ENCODE measurements at places on chromosomes 11 and 22.
A peak's percentile ranks its signal among the peaks of the same experiment; 100 is the strongest.

DNA sequence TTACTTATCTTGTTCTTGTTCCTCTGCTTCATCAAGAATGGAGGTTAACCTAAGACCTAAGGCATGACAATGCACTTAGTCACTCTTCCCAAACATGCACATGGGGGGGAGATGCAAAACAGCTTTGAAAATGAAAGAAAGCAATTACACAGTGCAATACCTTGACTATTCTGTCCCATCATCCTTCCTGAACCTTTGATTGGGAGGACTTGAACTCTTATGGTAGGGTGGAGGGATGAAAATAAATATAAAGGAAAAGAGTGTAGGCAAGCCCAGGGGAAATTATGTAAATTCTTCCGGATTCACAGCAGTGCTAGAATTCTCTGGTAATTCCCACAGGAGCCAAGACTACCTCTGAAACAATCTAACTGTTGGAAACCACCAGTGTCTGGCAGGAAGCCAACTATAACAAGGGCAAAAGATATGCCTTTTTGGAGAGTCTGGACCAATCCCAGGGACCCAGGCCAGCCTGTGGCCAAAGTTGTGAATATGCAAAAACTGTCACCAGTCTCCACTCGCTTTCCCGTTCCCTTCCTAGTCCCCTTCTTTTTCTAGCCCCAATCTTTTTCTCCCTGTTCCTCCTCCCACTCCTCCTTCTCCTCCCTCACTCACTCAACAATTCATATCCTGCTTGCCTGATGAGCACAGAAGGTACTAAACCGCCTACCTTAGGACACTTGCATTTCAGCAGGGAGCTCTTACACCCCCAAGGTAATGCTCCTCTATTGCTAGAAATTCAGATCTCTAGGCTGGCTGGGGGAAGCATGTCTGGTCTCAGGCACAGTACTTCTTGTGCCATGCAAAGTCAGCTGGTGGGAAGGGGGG lies 2.5 kb upstream of the RCN1 start:
- DNase-seq, result peak; percentile 90

DNA sequence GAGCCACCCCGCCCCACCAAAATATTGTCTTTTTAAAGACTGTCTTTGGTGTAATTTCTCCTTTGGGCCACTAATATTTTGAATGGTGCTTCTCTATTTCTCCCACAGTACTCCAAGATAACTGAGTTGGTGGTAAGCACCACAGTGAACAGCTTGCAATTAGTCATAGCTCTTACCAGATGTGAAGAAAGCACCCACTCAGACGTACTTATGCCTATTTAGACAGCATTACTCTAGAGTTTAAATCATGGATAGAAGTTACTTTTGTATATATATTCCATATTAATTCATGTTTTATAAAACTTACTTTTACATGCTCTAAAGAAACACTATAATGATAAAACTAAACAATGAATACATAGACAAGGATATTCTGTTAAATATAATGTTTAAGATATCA lies 12.7 kb downstream of the ANO3 start:
- DNase-seq, result no peak

- no peak for DNase-seq
Measured at GRCh38 chr11:105834461-105834860, 187.6 kb downstream of the MSANTD4 start.

DNA sequence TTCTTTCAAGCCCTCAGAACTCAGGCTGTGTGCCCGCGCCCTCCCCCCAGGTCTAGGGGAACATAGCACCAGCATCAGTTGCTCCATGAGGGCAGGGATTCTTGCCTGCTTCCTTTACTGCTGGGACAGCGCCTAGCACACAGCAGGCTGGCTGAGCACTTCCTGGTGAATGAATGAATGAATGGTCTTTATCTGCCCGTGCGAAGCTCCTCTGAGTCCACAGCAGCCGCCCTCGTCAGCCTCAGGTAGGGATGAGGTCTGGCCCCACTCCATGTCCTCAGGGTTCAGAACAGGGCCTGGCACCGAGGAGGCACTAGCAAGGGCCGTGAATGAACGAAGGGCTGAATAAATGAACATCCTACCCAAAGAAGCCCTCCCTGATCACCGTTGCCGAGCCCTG lies 27.3 kb downstream of the ARRB1 start:
- no peak for DNase-seq

GRCh38 chr11:120352405-120352804 lies 16.2 kb downstream of the ARHGEF12 start:
- DNase-seq, result no peak

DNA sequence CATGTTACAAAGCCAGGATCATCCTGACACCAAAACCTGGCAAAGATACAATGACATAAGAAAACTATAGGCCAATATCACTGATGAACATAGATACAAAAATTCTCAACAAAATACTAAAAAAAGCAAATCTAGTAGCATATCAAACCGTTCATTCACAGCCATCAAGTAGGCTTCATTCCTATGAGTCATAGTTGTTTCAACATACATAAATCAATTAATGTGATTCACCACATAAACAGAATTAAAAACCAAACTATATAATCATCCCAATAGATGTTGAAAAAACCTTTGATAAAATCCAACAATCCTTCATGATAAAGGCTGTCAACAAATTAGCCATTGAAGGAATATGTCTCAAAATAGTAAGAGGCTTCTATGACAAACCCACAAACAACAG lies 1007.2 kb upstream of the RAG2 start:
- no peak for DNase-seq

- no peak for DNase-seq
Measured at GRCh38 chr11:45092404-45092785, 54.0 kb upstream of the PRDM11 start.

DNA sequence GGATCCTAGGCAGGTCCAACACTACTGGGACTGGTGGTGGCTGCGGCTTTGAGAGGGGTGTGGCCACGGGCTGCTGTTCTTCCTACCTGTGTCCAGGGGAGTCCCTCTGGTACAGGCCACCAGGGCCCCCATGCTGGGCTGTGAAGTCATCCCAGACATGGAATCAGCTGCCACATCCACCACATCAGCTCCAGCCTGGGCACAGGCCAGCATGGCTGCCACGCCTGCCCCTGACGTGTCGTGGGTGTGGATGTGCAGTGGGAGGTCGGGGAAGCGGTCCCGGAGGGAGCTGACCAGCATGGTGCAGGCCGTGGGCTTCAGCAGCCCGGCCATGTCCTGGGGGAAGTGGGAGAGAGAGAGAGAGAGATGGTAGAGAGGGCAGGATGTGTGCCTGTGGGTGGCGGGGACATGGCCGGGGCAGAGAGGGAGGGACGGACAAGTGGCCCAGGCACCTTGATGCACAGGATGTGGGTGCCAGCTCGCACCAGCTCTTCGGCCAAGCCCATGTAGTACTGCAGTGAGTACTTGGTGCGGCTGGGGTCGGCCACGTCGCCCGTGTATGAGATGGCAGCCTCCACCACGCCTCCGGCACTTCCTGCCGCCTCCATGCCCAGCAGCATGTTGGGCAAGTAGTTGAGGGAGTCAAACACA lies 6.2 kb upstream of the LRFN4 start:
- peak; percentile 61 for DNase-seq

GRCh38 chr22:38317995-38318715 lies 922 bp upstream of the CSNK1E start:
- DNase-seq, result peak; percentile 90

DNA sequence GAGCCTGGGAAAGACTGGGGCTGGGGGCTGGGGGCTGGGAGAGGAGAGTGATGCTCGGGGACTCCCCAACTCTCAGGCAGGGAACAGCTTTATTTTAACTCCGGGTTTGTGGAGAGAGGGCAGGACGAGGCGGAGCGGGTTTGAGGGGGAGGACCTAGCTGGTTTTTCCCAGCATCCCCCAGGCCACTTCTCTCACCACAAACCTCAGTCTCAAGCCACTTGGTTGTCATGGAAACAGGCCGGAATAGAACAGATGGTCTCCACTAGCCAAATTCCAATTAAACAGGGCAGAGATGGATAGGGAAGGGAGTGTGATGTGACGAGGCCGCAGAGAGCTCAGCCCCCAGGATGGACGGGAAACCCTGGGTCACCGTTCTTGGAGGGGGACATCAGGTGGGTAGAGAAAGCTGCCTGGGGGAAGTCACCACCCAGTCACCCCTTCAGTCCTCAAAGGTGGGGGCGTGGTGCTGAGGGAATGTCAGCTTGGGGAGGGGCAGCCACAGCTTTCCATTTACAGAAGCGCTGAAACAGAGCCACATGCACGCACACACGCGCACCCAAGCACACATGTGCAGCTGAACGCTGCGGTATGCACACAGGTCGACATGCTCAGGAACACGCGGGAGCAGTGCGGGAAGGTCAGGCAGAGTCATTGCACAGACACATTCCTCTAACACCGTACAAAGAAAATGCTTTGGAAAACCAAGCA lies 19.2 kb downstream of the NECTIN1 start:
- no peak for DNase-seq

- DNase-seq, result no peak
Measured at GRCh38 chr22:27075028-27075678, 417.8 kb downstream of the MIAT start.

DNA sequence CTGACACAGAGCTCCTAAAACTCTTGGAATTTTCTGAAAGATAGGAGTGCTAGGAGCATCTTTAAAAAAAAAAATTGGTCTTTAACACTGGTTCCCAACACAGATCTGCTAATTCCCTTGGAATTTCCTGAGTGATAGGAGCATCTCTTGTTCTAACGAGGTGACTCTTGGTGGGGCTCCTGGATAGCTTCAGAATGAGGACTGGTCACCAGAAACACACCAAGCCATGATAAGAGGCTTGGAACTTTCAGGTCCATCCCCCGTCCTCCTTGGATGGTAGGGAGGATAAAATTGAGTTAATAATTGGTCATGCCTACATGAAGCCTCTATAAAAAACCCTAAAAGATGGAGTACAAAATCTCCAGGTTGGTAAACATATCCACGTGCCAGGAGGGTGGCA lies 64.5 kb upstream of the LDLRAD3 start:
- peak; percentile 36 for DNase-seq

- DNase-seq, result no peak
Measured at GRCh38 chr11:14587258-14587657, 56.3 kb upstream of the PDE3B start.

- DNase-seq, result peak; percentile 75
Measured at GRCh38 chr11:67267188-67268080, 1.2 kb downstream of the GRK2 start.

- no peak for DNase-seq
Measured at GRCh38 chr11:132257871-132258270, 887.5 kb downstream of the NTM start.

GRCh38 chr22:20102203-20102780 lies 13.6 kb upstream of the RANBP1 start:
- DNase-seq, result no peak

DNA sequence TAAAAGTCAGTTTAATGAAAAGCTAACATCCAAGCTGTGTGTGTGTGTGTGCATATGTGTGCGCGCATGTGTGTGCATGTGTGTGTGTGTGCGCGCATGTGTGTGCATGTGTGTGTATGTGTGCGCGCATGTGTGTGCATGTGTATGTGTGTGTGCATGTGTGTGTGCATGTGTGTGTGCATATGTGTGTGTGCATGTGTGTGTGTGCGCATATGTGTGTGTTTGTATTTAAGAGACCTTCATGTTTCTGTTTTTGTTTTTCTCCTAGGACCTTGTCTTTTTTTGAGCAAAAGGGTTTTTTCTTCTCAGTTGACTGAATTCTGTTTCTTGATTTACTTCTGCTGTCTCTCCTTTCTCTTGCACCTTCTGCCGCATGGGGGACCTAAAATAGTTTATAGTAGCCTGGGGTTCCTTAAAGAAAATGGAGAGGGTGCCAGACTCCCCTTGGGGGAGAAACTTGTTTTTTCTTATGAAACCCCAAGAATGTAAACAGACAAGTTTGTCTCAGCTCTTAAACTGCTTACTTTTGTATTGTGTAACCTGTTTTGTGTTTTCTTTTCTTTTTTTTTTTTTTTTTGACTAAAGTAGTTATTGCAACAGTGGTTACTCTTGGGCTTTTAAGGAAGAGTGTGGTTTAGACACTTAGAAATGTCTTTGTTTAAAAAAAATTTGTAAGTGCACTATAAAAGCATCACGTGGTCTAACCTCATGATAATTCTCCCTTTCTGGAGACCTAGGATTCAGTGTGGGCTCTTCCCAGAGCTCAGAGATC lies 53.0 kb downstream of the OSBPL5 start:
- DNase-seq, result no peak

DNA sequence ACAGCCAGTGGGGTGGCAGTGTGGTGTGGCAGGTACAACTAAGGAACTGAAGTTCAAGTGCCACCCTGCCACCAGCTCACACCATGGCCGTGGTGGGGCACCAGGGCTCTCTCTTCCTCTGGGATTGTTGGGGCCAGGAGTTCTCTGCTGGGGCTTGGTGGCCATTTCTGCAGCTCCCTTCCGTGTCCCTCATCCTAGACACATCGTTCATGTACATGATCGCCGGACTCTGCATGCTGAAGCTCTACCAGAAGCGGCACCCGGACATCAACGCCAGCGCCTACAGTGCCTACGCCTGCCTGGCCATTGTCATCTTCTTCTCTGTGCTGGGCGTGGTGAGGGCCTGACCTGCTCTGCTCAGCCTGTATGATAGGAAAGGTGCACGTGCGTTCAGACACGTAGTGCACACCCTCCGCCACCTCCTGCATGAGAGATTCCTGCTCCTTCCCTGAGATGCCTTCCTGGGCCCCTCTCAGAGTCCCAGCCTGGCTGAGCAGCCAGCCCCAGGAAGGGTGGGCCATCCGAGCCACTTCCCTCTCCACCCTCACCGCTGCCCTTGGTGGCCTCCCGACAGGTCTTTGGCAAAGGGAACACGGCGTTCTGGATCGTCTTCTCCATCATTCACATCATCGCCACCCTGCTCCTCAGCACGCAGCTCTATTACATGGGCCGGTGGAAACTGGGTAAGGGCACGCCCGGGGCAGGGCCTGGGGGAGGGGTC lies 7.3 kb upstream of the TAGLN start:
- peak; percentile 47 for DNase-seq

- DNase-seq, result peak; percentile 59
Measured at GRCh38 chr11:119483341-119483880, 60.4 kb upstream of the THY1 start.

DNA sequence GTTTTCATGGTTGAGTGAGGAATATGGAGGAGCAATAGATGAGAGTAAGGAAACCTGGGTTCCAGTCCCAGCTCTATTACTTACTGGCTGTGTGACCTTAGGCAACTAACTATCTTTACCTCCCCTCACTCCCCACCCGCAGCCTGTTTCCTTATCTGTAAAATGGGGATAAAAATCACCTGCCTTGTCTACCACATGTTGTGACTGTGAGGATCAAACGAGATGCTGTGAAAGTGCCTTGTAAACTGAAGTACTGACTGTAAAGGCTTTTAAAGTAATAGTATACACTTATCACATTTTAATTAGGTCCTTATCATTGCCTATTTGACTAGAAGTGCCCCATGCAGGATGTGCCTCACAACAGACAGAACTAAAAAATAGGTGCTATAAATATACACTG lies 18.9 kb upstream of the PPP2R1B start:
- no peak for DNase-seq

DNA sequence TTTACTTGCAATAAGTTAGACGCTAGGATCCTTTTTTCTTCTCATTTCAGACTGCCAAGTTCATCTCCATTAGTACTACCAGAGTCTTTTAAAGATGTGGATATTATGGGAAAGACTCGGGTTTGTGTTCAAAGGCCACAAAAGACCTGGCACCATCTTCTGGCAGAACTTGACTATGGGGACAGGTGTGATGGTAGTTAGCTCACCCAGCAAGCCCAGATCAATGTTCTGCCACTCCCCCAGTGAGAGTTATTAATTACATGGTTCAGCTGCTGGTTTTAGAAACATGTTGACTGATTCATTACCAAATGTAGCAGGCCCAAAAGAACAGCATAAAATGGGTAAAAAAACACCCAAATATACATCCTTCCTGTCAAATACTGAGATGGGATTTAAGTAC lies 333.5 kb upstream of the PITPNB start:
- no peak for DNase-seq

- no peak for DNase-seq
Measured at GRCh38 chr11:134228625-134229024, 4.2 kb downstream of the VPS26B start.

- no peak for DNase-seq
Measured at GRCh38 chr11:131580476-131580875, 210.1 kb downstream of the NTM start.

Data from coronary artery (tissue), 2 donors.